ENCODE measurements at places on chromosomes 13 and 19.

GRCh38 chr13:101210774-101211173, 205.5 kb downstream of the NALCN start:
- no peak for DNase-seq

- no peak for DNase-seq
These were observed 1.6 kb upstream of the FCGBP start for GRCh38 chr19:39936020-39936419.

GRCh38 chr19:1799695-1800342, 12.3 kb downstream of the ATP8B3 start:
- no peak for DNase-seq

DNA sequence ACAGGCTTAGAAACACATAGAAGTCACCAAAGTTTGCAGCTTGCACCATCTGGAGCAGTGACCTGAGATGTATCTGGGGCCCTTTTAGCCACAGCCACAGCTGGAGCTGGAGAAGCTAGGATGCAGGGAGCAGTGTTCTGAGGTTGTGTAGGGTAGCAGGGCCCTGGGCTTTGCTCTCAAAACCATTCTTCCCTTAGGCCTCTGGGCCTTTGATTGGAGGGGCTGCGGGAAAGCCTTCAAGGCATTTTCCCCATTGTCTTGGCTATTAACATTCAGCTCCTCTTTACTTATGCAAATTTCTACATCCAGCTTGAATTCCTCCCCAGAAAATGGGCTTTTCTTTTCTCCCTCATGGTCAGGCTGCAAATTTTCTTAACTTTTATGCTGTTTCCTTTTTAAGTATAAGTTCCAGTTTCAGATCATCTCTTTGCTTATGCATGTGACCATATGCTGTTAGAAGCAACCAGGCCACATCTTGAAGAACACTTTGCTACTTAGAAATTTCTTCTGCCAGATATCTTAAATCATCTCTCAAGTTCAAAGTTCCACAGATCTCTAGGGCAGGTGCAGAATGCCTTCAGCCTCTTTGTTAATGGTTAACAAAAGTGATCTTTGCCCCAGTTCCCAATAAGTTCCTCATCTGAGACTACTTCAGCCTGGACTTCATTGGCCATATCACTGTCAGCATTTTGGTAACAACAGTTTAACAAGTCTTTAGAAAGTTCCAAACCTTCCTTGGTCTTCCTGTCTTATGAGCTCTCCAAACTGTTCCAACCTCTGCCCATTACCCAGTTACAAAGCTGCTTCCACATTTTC, 48.5 kb downstream of the NBEA start:
- no peak for DNase-seq

- no peak for DNase-seq
These were observed 617.7 kb downstream of the DCT start for GRCh38 chr13:93861818-93862217.

DNA sequence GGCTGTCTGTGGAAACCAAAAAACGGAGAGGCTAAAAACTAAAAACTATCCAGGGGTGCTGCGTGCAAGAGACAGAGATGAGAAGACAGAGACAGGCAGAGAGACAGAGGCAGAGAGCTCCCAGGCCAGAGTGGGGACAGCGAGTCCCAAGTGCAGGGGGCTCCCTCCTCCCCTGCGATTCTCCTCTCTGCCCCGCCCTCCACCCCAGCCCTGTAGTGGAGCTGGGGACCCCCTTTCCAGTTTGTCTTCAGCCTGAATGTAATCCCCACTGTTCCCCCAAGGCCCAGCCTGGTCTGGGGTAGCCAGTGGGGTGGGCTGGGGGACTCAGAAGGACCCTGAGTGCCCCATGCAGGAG, 2.0 kb downstream of the NFIC start:
- DNase-seq: no peak

- DNase-seq: no peak
These were observed 350.9 kb downstream of the SPRY2 start for GRCh38 chr13:79990048-79990447.

- DNase-seq: no peak
These were observed 1476.5 kb upstream of the PRR20A start for GRCh38 chr13:55664178-55664577.

GRCh38 chr13:39318161-39318560, 279.9 kb downstream of the NHLRC3 start:
- DNase-seq: no peak

GRCh38 chr13:111153279-111153976, 38.3 kb downstream of the ARHGEF7 start:
- peak; percentile 76 for DNase-seq

GRCh38 chr13:109151696-109152095, 522.3 kb downstream of the MYO16 start:
- DNase-seq: no peak

GRCh38 chr19:9672893-9673292, 2.0 kb downstream of the ZNF562 start:
- no peak for DNase-seq

GRCh38 chr19:30879225-30879624, 470.0 kb downstream of the TSHZ3 start:
- DNase-seq: no peak

DNA sequence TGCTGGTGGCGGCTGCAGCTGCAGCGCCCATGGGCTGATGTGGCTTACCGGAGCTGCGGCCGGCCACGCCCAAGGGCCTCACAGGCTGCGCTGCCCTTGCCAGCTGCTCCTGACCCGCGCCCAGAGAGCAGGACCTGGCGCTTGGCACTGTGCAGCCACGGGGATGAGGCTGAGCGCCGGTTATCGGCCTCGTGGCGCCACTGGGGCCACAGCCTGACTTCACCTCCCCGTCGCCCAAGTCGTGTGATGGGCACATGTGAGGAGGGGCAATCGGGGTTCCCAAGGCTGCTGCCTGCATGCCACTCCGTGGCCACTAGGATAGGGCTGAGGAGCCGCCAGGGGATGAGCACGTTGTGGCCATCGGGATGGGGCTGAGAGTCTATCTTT, 77.2 kb upstream of the PABPC3 start:
- no peak for DNase-seq

DNA sequence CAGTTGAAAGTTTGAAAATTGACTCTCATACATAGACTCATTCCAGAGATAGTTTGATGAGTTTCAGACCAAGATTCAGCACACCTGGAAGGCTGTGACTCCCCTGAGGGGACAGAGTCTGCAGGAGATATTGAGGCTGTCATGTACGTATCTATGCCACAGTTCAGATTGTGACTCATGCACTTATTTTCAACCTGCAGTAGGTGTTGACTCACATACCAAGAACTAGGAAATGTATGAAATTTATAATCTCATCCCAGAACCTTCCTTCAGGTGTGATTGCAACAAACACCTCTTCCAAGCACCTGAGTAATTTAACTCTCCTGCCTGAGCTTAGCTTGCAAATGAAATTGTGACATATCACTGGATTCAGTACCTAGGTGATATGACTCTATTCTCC, 64.4 kb upstream of the ZNF43 start:
- DNase-seq: no peak

DNA sequence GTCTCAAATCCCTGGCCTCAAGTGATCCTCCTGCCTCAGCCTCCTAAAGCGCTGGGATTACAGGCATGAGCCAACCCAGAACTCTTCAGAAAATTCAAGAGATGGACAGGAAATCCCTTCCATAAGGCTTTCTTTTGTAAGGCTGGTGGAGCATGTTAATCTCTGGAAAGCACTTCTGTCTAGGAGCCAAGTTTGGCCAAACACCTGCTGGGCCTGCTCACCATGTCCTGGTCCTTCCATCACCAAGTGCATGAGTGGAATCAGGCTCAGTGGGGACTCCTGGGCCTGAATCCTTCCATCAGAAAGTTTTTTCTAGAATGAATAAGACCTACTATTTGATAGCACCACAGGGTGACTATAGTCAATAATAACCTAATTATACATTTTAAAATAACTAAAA, 148.0 kb downstream of the DCLK1 start:
- DNase-seq: no peak
